ENCODE measurements at places on chromosomes 2 and 18.

GRCh38 chr2:232336241-232336736 lies 42.3 kb upstream of the ALPP start:
- no peak for DNase-seq

GRCh38 chr18:6747646-6748045 lies 18.1 kb downstream of the ARHGAP28 start:
- DNase-seq = no peak

GRCh38 chr2:160494201-160494644 lies 616 bp upstream of the RBMS1 start:
- no peak for DNase-seq

GRCh38 chr2:198883604-198884003 lies 574.1 kb downstream of the SATB2 start:
- DNase-seq = no peak

DNA sequence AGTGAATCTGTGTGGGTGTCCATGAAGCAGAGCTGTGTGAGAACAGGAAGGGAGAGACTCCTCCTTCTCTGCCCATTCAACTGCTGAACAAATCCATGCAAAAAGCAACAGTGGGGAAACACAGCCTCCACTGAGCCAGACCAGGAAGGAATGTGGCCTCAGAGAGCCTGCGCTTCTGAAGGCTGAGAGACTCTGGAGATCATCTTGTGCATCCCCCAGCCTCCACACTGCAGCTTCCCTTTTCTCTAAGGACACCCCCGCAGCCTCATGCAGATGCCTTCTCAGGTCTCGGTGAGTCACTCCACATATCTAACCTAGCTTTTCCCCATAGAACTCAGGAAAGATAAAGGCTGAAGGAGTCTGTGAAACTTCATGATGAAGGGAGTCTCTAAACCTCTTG lies 402.9 kb downstream of the TNS1 start:
- DNase-seq = peak; percentile 48

DNA sequence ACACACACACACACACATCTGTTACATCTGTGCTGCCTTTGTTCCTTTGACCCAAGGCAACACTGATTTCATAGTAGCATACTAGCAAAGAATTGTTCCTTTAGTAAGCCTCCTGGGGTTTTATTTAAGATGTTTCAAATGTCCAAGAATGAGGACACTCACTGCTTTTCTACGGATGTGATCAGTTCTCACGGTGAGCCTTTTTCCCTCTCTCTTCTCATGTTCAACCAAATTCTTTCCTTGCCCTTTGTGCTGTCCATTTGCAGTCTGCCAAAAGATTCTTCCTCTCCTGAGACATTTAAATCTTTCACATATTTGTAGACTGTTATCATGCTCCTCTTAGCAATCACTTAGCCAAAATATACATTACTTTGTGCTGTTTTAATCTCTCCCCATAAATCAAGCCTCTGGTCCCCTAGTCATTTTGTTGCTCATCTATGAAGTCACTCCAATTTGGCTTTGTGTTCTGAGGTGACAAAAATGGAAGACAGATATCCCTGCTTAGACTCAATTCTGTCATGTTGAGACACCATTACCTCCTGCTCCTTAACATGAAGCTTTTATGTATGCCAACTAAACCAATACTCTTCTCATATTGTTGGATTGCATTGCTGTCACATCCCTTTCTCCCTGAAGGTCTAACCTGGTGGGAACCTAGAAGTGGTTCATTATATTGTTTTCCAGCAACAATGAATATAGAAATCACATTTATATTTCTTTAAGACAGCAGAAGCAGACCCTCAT lies 1605.3 kb upstream of the ACVR2A start:
- no peak for DNase-seq

DNA sequence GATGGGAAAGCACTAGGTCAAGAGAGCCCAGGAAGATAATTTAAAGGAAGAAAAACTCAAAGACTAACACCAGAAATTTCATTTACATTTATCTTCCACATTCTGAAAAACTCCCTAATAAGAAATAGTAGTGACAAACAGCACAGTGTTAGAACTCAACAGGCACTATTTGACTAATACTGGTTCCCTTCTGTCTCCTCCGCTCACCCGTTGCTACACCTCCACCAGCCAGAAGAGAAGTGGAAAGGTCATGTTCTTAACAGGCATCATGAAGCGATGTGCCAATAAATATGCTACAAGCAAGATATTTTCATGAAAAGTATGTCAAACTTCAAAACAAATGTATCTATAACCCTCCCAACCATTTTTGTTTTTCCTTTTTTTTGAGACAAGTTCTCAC lies 5.7 kb downstream of the ROCK1 start:
- DNase-seq = peak; percentile 42

DNA sequence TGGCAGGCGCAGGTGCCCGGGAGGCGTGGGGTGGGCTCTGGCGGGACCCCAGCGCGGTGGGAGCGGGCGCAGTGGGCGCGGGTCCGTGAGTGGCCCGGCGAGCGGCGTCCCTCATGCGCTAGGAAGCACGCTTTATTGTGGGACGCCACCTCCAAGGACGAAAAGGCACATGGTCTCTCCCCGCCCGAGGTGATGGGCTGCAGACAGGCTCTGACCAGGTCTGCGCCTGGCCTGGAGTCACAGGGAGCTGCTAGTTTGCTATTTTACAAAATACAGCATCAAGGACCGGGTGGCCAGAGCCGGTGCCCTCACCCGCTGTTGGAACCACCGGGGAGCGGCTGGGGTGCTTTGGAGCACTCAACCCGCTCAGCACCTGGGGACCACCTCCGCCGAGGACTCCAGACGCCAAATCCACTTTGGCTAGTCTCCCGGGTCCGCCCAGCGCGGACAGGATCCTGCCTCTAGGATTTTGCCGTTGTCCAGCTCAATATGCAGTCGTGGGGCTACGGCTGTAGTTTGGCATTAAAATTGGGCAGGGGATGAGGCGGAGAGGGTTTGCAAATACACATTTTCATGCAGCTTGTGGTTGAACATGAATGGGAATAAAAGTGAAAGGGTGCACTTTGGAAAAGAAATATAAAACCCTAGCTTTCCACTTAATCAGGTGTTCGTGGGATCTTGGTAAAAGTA lies 65.4 kb downstream of the LRRFIP1 start:
- DNase-seq = no peak

- no peak for DNase-seq
Measured at GRCh38 chr2:151111599-151112278, 149.9 kb downstream of the RBM43 start.

- DNase-seq = no peak
Measured at GRCh38 chr2:70833246-70833645, 2.4 kb downstream of the CD207 start.

- DNase-seq = no peak
Measured at GRCh38 chr2:39451954-39452353, 14.9 kb upstream of the MAP4K3 start.

DNA sequence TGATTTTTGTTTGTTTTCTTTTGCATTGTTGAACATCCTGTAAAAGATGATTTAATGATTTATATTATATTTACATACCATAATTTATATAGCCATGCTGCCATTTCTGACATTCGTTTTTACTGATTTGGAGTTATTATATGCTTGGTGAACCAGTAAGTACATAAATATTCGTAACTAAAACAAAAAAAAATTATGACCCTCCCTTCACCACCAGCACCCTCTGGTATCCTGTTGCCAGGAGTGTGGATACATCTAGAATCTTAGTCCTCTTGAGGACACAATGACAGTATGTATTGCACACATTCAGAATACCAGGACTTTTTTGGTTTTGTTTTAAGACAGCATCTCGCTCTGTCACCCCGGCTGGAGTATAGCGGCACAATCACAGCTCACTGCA lies 43.9 kb upstream of the B3GNT7 start:
- no peak for DNase-seq

DNA sequence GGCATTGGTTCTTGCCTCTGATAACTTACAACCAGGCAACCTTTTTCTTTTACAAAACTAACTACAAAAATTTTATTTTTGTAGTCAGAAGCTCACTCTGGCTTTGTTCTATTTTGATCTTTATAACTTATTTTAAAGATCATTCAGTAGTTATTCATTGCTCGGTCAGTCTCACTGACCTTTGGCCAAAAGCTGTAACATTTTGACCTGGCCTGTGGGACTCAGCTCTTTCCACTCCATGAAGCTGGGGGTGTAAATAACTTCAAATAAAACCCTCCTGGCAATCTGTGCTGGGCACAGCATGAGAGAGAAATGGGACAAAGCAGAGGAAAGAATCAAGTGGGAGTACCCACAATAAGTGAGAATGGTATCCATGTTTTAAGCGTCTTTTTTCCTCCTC lies 380.7 kb downstream of the SETBP1 start:
- DNase-seq = no peak

GRCh38 chr2:44389895-44390294 lies 28.1 kb downstream of the CAMKMT start:
- no peak for DNase-seq
